ENCODE measurements at places on chromosomes 13 and 19.

GRCh38 chr13:110882972-110883371, 31.9 kb downstream of the ANKRD10 start:
- DNase-seq, result no peak

GRCh38 chr19:12784871-12785430, 6.3 kb upstream of the JUNB start:
- no peak for DNase-seq

- no peak for DNase-seq
Observed at GRCh38 chr13:101258509-101258908, 157.8 kb downstream of the NALCN start.

GRCh38 chr13:28967029-28967915, 147.1 kb downstream of the MTUS2 start:
- no peak for DNase-seq

GRCh38 chr13:39327172-39327479, 275.9 kb downstream of the LHFPL6 start:
- DNase-seq, result no peak

GRCh38 chr13:48431987-48432615, 19.2 kb upstream of the LPAR6 start:
- no peak for DNase-seq

DNA sequence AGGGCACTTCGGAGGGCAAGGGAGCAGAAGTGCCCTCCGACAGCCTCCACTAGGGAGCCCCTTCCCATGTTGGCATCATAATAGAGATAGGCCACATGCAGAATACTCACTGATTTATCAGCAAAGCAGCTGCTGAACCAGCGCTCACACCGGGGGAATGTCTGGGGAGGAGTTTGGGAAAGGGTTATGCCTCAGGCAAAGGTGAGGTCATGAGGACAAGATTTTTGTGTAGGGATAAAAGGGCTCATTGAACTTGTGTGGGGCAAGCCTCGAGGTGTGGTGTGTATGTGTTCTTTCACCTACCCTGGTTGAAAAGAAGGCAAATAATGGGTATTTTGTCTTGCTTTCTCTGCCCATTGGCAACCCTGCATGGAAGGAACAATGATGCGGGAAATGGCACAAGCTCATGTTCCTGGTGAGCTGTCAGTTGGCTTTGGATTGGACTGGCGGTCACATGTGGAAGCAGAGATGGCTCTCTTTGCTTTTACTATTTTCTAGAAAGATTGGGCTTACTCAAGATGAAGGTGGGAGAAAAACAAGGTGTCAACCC, 39.1 kb upstream of the SLC7A9 start:
- DNase-seq, result no peak

- DNase-seq, result no peak
Observed at GRCh38 chr13:46575818-46576221, 22.9 kb downstream of the LRCH1 start.

DNA sequence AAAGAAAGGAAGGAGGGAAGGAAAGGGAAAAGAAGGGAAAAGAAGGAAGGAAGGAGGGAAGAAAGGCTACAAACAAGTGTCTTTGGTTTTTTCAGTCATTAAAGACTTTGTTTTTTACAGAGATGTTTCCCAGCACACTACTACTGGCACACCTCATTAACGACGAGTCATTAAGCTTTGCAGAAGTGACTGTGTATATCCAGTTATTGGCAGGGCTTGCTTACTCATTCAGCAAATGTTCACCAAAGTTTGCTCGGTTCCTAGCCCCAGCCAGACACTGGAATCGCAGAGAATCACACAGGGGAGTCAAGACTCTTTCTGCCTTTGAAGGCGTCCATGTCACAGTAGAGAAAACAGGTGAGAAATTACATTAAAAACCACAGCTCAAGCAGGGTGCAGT, 4.3 kb downstream of the NLRP12 start:
- DNase-seq, result no peak

DNA sequence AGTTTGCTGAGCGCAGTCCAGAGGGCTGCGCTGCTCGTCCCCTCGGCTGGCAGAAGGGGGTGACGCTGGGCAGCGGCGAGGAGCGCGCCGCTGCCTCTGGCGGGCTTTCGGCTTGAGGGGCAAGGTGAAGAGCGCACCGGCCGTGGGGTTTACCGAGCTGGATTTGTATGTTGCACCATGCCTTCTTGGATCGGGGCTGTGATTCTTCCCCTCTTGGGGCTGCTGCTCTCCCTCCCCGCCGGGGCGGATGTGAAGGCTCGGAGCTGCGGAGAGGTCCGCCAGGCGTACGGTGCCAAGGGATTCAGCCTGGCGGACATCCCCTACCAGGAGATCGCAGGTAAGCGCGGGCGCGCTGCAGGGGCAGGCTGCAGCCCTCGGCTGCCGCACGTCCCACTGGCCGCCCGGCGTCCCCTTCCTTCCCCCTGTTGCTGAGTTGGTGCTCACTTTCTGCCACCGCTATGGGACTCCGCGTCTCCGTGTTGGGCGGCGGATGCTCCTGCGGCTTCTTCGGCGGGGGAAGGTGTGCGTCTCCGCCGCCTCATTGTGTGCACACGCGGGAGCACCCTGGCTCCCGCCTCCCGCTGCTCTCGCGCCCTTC, 772 bp downstream of the GPC6 start:
- DNase-seq, result no peak

GRCh38 chr19:14686411-14686810, 3.4 kb upstream of the ZNF333 start:
- no peak for DNase-seq

- DNase-seq, result no peak
Observed at GRCh38 chr19:16380314-16380695, 55.7 kb downstream of the KLF2 start.

DNA sequence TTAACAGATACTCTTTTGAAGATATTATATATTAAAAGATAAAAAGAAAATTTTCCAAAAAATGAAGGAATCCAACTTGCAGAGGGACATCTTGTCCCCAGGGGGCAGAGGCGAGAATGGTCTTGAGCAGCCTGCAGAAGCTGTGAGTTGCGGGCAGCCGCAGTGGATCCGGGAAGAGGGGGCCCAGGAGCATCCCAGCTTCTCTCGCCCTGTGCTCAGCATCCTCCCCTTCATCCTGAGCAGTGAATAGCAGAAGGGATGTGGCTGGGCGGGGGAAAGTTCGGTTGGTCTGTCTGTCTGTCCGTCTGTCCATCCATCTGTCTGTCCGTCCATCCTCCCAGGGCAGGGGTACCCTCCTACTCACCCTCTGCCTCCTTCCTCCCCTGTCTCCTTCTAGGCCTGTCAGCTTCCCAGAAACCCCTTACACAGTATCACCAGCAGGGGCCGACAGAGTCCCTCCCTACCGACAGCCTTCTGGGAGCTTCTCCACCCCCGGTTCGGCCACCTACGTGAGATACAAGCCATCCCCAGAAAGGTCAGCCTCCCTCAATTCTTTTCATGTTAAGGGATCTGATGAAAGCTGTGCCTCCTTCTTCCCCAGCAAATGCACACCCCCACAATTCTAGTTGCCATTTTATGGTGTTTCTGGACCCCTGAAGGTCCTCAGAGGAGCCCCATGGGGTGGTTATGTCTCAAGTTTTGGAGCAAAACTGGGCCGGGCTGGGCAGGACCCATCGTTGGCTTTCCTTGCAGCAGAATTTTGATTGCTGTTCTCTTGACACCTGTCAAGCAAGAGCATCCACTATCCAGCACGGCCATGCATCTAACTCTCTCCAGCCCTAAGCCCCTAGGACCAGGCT, 81.6 kb downstream of the DPF1 start:
- peak; percentile 19 for DNase-seq

DNA sequence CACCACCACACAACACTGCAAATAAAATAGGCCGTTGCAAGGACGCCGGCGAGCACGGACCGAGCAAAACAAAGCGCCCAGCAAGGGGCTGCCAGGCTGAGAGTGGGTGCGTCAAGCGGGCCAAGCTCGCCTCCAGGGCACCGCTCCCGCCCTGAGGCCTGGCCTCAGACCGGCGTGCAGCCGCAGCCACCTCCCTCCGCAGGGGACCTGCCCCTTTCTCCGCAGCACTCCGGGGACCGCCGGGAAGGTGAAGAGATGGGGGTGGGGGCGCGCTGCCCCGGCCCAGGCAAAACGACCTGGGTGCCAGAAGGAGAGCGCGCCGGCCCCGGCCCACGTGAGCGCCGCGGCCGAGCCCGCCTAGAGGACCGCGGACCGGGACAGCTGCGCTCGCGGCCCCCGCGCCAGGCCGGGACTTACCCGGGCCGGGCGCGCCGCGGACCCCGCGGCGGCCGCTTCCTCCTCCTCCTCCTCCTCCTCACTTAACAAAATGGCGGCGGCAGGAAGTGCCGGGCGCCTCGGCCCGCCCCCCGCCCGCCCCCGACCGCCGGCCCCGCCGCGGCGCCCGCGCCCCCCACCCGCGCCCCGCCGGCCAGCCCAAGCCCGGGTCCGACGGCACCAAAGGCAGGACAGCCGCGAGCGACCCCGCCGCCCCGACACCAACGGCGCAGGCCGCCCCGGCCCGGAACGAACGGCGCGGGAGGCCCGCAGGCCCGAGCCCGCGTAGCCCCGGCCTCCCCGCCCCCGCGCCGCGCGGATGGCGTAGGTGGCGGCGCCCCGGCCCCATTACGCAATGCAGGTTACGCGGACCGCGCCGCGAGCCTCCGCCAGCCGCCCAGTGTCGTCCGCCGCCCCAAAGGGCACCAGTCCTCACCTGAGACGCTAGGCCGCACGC, 674 bp downstream of the BRD4 start:
- peak; percentile 54 for DNase-seq

DNA sequence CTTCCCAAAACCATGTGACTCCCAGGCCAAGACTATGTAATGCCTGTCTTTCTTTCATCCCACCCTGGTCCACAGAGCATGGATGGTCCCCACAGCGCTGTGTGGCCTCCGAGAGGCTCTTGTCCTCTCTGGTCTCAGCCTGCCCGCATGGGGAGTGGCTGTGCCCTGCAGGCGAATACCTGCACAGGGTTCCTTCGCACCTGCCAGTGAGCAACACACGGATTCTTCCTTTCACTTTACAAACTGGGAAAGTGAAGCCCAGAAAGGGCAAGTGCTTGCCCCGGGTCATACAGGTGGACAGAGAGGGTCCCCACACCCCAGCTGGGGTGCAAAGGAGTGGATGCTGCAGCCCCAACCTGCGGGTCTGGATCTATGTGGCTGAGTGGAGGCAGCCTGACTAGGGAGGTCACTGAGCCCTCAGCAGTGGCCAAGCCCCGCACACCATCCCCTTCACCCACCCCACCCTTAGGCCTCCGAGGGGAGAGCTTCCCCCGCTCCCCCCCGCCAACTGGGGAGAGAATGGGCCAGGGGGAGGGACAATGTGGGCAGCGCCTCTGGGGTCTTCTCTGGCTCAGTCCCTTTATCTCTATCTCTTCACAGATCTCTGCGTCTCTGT, 747 bp upstream of the MARK4 start:
- no peak for DNase-seq

GRCh38 chr19:45660636-45661035, 7.4 kb upstream of the GIPR start:
- DNase-seq, result no peak

GRCh38 chr13:95524264-95524901, 28.1 kb upstream of the CLDN10 start:
- no peak for DNase-seq

GRCh38 chr13:61350341-61350740, 65.3 kb downstream of the PCDH20 start:
- DNase-seq, result no peak

DNA sequence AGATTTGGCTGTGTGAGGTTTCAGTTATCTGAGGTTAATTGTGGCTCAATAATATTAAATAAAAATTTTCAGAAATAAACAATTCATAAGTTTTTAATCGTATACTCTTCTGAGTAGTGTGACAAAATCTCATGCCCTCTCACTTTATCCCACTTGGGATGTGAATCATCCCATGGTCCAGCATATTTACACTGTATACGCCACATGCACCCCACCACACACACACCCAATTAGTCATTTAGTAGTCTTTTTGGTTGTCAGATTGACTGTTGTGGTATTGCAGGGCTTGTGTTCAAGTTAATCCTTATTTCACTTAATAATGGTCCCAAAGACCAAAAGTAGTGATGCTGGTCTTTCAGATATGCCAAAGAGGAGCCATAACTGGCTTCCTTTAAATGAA, 66.4 kb upstream of the PCDH9 start:
- DNase-seq, result no peak

- no peak for DNase-seq
Observed at GRCh38 chr13:95181586-95181985, 119.7 kb downstream of the ABCC4 start.

GRCh38 chr19:31772915-31773314, 423.7 kb upstream of the TSHZ3 start:
- no peak for DNase-seq

GRCh38 chr13:106376401-106377112, 158.9 kb downstream of the EFNB2 start:
- no peak for DNase-seq

- DNase-seq, result no peak
Observed at GRCh38 chr19:39254531-39255345, 6.1 kb upstream of the IFNL4 start.
